ENCODE measurements at places on chromosomes 6 and 20.

DNA sequence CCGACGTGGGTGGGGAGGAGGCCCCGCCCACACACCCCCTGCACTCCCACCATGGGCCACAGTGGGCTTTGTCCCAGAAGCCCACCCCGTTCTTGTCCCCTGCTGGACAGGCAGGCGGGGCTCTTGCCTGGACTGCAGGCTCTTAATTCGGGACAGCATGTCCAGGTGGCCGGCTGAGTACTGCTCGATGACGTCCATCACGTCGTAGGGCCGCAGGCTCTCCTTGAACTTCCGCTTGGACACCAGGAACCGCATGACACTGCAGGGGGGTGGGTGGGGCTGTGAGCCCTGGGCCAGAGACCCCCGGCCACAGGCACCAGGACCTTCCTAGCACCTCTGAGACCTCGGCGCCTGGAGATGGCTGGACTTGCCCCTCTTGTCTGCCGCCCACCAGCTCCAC, 52.2 kb upstream of the CHRNA4 start:
- DNase-seq, result no peak

DNA sequence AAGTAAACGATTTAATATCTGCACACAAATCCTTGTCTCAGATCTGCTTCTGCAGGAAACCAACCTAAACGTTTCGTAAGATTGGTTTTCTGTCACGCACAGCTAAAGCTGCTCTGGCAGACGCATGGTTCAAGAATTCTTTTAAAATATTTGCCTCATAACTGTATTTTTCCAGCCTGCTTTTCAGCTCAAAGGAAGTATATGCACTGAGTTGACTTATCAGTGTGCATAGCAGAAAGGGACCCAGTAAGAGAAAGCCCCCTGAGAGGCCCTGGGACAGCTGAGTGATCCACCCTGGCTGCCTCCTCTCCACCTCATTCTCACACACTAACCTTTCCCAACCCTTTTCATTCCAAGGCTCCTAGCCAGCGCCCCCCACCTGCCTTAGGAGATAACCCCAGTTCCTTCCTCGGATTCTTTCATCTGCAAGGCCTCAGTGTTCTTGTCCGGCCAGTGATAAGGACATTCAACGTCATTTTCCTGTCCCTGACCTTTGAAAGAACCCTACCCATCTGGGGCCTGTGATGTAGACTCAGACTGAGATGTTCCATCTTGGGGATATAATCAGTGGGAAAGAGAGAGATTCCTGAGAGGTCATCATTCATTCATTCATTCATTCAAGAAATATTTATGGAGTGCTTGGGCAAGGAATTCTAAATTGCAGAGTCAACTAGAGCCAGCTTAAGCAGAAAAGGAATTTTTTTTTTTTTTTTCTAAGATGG, 22.4 kb upstream of the SLC9A8 start:
- no peak for DNase-seq

DNA sequence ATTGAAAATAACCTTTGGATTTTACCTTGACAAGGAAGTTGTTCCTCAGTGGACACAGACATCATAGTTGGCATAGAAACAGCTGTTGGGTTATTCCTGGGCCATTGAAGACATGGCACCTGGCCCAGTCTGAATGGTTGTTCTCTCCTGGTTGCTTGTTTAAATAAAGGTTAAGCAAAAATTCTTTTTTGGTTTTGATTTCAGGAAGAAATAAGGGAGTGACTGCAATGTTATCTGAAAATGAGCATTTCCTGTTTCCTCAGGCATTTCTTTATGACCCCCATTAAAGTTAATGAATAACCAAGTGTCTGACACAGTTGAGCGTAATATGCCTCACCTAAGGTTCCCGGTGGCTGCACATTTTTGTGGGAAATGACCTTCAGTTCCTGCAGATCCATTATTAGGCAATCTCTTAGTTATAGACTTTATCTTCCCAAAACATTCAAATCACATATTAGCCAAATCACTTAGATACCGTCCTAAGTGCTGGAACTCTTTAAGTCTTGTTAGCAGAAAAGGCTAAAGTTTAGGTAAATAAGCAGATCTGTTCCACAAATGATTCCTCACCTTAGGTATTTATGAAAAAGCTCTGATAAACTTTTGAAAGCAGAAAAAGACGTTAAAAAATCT, 648.7 kb upstream of the FLRT3 start:
- DNase-seq, result no peak

DNA sequence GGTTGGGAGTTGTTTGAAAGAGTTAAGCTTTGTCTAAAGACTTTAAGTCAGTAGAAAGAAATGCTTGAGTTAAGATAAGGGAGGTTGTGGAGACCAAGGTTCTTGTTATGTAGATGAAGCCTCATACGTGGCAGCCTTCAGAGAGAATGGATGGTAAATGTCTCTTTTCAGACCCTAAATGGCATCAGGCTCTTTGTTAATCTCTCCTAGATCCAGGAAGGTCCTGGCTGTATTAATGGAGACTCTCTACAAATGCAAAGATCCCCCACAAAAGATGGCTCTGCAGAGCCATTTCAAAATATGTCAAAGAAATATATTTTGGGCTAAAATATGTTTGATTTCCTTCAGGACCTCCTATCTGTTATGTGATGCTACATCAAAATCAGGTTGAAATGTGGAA, 161.6 kb downstream of the ADAT2 start:
- DNase-seq, result no peak

DNA sequence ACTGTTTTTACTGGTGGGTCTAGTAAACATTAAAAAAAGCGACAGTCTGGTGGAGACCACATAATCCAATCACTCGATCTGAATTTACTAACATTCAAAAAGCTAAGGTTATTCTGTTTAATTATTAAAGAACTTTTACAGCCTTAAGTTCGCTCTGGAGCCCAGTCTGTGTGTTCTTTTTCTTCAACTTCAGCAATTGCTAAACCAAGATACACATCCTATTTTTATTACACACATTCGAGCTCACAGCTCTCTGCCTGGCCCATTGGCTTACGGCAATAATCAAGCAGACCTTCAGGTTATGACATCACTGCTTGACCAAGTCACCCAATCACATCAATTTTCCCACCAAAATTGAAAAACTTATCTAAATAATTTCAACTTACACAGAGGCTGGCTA, 57.4 kb upstream of the PRSS16 start:
- DNase-seq, result no peak

DNA sequence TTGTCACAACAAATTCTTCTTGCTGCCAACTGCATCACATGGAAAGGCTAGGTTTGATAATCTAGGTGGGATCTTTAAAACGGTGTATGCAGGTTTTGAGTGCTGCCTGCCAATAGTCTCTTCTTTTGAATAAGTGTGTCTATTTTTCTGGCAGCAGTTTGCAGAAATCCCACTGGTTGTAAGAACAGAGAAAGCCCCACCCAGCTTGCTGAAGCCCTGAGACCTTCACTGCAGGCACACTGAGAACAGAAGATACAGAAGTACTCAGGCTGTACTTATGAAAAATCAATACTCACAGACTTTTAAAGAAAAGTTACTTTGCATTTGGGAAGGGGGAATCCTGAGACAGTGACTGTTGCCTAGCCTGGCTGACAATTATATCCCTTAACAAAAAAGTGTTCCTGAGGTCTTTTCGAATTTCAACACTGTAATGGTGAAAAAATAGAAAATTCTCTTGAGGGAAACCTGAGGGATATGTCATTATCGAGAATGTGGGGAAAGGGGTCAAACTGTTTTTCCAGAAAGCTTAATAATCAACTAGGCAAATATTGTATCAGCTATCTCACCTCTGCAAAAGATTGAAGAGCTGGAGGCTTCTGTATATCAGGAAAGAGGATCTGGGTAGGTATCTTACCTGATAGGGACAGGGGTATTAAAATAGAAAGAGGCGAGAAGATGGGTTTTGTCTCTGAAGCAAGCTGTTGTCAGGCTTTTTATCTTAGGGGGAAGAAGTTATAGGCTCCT, 199.9 kb downstream of the LRFN2 start:
- DNase-seq, result no peak

DNA sequence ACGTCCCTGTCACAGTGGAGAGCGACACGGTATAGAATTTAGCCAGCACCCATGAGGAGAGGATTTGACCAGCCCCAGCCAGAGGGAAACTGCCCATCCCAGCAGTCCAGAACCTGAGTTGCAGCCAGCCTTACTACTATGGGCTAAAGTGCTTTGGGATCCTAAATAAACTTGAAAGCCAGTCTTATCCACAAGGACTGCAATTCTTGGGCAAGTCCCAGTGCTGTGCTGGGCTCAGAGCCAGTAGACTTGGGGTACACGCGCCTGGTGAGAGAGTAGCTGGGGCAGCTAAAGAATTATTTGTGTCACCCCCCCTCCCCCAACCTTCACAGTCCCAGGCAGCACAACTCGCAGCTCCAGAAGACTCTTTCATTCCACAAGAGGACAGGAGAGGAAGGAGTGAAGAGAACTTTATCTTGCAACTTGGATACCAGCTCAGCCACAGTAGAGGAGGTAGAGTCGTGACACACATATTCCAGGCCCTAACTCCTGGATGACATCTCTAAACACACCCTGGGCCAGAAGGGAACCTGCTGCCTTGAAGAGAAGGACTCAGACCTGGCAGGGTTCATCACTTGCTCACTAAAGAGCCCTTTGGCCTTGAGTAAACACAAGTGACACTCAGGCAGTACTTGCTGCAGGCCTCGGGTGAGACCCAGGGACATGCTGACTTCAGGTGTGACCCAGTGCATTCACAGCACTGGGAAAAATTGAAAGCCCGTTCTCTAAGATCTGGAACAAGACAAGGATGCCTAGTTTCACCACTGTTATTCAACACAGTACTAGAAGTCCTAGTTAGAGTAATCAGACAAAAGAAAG, 100.3 kb downstream of the REV3L start:
- no peak for DNase-seq

DNA sequence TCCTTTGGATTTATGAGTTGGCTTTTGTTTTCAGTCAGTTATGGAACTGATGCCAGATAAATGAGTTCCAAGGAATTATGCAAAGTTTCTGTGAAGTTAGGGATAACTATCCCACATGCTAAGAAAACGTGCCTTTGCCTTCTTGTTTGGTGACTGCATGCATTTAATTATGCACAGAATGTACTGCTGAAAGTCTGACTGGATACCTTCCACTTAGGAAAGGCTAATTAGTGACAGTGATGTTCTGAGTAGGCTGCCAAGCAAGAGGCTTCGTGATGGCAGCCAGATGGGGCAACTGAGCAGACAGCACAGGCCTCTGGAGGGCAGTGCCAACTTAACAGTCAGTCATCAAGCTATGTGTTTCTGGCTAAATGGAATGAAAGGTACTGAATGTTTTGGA, 289.9 kb downstream of the CD109 start:
- DNase-seq, result no peak

DNA sequence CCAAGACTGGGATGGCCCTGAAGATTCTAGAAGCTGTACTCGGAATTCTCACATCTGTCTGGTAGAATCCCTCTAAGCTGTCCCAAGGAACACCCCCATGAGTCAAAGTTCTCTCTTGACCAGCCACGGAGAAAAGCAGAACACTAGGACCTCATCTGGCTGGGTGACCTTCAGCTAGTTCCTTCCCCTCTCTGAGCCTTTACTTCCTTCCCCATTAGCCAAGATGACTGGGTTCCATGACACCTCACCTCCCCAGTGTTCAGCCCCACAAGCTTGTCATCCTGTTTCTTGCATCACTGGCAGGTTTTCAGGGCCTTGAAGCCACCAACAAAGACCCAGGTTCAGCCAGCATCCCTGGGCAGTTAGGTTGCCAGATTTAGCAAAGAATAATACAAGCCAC, 47.8 kb downstream of the MAFB start:
- no peak for DNase-seq

DNA sequence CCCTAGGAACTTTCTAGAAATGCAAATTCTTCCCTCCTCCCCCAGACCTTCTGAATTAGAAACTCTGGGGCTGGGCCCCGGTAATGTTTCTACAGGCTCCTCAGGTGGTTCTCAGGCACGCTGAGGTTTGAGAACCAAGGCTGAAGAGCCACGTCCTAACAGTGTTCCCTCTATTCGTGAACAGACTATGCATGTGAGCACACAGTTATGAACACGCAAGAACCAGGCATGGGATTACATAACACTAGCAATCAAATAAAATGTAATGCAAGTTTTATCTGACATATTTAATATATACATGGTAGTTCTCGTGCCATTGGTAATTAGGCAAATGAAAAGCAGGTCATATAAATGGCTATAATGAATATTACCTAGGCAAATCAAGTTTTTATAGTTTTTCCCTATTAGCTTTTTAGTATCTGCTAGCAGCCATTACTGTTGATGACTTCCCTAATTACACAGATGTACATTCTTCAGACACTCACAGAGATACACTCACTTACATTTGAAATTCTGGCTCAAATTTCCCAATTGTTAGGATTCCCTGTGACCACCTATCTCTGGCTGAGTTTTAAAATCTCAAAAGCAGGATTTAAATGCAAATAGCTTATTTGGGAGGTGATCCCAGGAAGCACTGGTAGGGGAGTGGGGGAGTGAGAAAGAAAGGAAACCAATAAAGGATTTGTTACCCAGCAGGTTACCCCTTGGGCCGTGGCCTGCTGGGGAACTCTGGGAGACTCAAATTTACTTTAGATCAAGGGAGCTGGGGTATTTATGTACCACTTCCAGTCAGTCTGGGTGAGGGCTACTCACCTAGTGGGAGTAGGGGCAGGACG, 104.1 kb downstream of the TCP11 start:
- no peak for DNase-seq

GRCh38 chr6:16669227-16669626, 92.0 kb downstream of the ATXN1 start:
- DNase-seq, result peak; percentile 48

- DNase-seq, result no peak
Observed at GRCh38 chr6:85403331-85404015, 46.4 kb upstream of the NT5E start.

DNA sequence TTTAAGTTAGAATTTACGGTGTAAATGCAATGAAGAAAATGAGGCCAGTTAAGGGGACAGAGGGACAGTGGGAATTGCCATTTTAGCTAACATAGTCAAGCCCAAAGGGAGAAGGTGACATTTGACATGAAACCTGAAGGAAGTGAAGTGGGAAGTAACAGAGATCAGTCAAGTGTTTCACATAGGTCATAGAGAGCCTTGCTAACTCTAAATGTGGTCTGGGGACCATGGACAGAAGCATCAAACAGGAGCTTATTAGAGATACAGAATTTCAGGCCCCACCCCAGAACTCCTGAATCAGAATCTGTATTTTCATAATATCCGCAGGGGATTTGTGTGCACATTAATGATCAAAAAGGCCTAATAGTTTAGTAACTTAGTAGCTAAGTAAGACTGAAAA, 393.7 kb downstream of the FRK start:
- DNase-seq, result no peak

DNA sequence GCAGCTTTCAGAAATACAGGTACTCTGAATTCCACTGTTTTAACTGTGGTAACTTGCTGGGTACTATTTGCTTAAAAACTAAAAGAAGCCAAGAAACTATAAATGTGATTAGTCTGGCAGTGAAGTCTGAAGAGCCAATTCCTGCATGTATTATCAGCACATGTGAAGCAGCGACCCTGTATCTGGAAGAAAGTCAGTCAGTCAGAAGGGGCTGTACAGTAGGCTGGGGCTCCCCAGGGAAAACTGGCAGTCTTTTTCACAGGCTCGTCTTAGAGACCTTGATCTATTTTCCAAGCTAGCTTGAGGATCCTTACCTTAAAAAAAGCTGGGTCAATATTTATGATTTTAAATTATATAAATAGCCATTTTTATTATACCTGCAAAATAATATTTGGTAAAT, 104.9 kb downstream of the PDSS2 start:
- no peak for DNase-seq
